Mesendoderm (in vitro differentiated cells): ENCODE measurements at places on chromosomes 16 and 17.

GRCh38 chr17:34675605-34676004, 96.2 kb downstream of the TMEM132E start:
- DNase-seq: no peak

DNA sequence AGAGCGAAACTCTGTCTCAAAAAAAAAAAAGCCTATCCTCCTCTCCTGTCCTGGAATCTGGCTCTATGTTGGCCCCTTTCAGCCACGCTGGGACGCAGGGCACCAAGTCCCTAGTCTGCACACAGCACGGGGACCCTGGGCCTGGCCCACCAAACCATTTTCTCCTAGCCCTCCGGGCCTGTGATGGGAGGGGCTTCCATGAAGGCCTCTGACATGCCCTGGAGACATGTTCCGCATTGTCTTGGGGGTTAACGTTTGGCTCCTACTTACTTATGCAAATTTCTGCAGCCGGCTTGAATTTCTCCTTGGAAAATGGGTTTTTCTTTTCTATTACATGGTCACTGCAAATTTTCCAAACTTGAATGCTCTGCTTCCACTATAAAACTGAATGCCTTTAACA, 12.6 kb upstream of the GPT2 start:
- DNase-seq: no peak

- DNase-seq: no peak
Measured at GRCh38 chr17:75500419-75501216, 14.7 kb downstream of the CASKIN2 start.

GRCh38 chr17:41692722-41693521, 4.2 kb downstream of the EIF1 start:
- no peak for DNase-seq

DNA sequence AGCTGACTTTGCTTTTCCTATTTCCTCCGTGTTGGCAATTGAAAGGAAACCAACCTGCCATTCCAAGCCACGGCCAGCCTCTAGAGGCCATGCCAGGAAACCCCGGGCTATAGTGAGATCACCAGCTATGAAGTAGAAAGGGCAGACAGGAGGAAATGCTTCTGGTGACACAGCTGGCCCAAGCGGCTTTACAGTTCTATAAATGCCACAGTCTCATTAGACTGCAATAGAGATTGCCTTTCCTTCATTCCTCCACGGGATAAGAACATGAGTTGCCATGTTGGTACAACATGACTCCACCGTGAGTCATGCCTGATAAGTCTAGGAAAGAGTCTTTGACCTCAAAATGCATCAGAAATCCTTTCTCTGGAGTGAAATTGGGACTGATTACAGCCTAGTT, 384.9 kb downstream of the GRIN2A start:
- DNase-seq: no peak

- peak; percentile 77 for DNase-seq
Measured at GRCh38 chr17:74770498-74771318, 5.4 kb downstream of the NAT9 start.

DNA sequence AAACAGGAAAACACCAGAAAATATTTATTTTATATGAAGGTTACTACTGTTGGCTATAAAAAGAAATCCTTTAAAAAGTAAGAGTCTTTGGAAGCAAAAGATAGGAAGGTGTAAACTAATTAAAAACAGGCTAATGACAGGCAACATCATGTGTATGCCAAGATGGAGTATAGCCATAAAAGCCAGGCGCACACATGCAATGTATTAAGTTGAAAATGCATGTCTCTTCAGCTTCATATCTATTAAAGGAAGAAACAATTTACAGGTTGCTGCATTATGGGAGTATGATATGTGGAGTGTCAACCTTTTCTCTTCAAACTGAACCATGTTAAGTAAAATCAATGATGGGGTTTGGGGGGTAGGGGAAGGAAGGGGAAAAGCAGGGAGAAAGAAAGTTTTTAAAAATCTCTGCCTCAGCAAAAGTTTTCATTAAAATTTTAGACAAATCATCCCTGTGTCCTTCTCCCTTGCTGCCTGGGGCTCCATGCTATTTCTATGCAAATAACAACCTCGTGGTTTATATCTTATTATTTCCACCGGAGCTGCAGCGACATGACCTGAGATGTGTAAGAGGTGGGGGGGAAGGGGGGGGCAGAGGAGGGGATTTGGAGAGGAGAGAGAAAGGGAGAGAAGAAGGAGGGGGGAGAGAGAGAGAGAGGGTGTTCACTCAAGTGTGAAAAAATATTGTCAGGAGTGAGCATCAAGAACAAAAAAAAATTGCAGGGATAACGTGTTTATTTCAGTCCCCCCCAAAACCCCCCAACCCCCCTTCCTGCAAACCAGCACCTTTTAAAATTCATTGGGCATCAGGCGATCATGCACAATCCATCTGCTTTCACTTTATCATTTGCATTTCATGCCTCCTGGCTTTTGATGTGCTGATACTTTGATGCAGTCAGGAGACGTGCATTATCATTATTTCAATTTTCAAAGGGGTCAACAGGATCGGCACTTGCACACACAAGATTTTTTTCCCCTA, 197.6 kb downstream of the AATF start:
- no peak for DNase-seq

DNA sequence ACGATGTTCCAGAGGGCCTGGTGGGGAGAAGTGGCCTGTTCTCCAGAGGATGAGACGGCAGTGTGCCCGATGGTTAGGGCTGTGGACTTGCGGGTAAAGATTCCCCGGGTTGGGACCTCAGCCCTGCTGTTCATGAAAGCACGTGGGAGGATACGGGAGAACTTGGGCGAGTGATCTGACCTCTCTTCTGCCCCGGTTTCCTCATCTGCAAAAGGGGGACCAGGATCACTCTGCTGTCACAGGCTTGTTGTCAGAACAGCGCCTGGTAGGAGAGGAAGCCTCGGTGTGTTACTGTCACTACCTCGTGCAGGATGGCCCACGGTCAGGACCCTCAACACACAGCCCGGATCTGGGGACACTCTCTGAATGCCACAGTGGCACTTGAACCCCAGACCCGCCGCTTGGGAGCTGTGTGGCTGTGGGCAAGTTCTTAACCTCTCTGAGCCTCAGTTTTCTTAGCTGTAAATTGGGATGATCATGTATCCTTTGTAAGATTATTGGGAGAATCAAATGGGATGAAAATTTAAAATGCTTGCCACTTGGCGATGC, 85.6 kb upstream of the CDC42EP4 start:
- no peak for DNase-seq

GRCh38 chr17:42548070-42548837, 4.5 kb upstream of the HSD17B1 start:
- peak; percentile 94 for DNase-seq

DNA sequence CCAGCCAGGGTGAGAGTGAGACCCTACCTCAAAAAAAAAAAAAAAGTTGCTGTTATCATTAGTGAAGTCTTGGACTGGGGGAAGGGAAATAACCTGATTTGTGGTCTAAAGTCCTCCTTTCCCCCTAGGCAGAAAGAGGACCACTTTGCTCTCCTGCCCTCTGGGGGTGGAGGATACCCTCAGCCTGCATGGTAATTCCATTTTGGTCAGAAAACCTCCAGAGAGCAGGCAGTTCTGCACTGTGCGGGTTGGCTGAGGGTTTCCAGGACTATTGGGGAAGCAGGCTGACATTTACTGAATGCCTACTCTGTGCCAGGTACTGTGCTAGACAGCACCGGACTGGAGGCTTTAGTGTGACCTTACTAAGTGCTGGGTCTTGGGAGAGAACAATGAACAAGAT, 2.6 kb downstream of the ADAP2 start:
- peak; percentile 22 for DNase-seq

GRCh38 chr16:78742501-78743283, 643.2 kb downstream of the WWOX start:
- peak; percentile 31 for DNase-seq

GRCh38 chr16:23121024-23121423, 28.2 kb downstream of the USP31 start:
- no peak for DNase-seq

GRCh38 chr16:85005285-85006069, 5.9 kb downstream of the ZDHHC7 start:
- peak; percentile 67 for DNase-seq

DNA sequence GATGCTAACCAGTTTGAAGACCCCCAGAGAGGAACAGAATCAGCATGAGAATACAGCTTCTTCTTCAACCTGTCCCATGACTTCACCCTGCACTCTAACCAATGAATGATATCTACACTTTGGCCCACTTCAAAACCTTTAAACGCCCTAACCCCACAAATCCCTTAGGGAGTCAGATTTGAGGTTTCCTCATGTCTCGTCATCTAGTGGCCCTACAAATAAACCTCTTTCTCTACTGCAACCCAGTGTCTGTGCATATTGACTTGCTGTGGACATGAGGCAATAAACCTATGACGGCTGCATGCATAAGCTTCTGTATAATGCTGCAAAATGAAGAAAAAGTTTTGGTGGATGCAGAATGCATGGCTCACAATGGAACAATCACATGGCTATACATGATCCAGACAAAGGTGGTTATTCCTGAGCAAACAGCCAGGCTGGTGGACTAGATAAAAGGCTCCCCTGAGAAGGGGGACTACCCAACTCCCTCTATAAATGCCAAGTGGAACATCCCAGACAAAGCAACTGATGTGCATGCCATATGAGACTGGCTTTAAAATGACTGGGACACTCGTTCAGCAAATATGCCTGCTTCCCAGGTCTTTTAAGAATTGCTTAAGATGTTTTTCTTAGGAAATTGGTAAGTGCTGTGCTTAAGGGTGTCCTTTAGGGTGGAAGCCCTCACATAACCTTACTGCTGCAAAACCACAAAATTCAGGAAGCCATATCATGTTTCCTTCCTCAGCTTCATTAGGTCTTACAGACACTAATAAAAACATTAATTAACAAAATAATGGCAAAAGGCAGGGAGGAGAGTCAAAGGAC, 12.2 kb downstream of the N4BP1 start:
- no peak for DNase-seq

GRCh38 chr17:83194761-83195329, 115.4 kb downstream of the METRNL start:
- DNase-seq: no peak

- no peak for DNase-seq
Measured at GRCh38 chr16:73433731-73434307, 385.9 kb upstream of the ZFHX3 start.

GRCh38 chr17:68249354-68249765, 1.5 kb downstream of the AMZ2 start:
- DNase-seq: no peak

GRCh38 chr17:82372249-82373071, 895 bp downstream of the UTS2R start:
- DNase-seq: peak; percentile 27

DNA sequence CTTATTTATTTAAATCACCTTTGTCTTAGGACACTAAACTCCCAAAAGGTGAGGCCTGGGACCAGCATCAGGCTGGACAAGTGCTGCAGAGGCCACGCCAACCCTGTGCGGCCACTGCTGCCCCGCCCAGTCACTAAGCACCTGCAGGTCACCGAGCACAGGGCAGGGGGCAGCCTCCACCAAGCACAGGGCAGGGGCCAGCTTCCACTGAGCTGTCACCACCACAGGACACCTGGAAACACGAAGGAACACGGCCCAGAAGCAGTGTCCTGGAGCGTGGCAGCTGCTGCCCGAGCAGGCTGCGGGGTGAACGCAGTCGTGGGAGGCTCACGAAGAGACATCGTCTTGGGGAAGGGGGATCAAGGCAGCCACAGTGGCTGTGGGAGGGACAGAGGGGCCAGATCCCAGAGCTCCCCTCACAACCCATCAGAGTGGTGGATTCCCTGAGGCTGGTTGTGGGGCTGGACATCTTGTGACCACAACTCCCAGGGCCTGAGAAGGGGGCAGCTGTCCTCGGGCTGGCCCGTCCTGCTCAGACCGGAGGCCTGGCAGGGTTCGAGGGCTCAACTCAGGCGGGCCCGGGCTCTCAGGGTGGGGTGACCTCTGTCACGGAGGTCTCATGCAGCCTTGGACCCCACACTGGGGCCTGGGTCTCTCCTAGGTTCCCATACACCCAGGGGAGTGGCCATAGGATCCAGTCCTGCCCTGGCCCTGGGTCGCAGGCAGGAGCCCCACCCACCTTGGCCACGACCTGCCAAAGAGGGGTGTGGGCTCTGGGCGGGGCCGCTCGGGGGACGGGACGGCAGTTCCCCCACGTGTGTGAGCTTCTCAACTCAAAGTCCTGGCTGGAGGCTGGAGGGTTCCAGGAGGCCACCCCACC, 18.7 kb downstream of the RAB40B start:
- peak; percentile 9 for DNase-seq

DNA sequence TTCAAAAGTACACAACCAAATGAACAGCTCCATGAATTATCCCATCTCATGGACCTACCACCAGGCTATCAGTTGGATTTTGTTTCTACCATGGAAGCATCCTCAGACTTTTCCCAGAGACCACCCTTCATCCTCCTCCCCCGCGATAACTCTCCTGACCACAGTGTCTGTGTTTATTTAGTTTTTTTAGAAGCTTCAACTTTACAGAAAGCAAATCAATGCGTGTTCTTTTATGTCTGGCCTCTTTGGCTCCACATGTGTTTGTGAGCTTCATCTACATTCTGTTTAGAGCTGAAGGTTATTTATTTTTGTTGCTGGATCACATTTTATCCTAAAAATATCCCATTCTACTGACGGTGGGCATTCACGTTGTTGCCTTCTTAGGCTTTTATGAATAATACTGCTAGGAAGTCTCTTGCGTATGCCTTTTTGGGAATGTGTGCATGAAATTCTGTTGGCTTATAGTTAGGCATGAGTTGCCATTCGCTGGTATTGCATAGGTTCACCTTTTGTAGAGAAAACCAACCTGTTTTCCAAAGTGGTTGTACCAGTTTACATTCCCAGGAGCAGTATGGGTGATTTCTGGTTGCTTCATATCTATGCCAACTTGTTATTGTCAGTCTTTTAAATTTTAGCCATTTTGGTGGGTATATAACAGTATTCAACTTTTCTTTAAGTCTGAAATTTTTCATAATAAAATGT, 83.0 kb downstream of the CMIP start:
- DNase-seq: no peak

- DNase-seq: no peak
Measured at GRCh38 chr16:25158401-25158800, 46.9 kb downstream of the LCMT1 start.
